H9 (cell line): ENCODE measurements at places on chromosomes 5 and 9.
A peak's percentile ranks its signal among the peaks of the same experiment; 100 is the strongest.

DNA sequence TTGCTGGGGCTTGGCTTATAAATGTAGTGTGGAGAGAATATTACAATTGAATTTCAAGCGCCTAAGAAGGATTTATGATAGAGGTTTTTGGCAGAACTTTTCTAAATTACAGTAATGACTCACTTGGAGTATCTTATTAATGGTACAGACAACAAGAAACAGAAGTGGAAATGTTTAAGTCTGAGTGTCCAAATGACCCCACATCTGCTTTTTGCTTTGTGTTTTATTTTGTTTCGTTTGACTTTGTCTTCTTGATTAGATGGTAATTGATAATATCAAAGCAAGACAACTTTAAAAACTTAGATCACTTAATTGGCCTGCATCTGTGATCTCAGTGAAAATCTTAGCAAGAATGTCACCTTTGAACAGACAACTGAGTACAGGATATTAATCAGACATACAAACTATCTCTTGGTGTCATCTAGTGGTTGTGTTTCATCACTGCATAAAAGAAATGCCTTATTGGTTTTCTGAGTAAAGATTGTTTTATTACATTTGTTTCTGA lies 577.4 kb downstream of the ISL1 start:
- H3K4me1 ChIP-seq = no peaks in the 10 kb centered on the region
- H3K36me3 ChIP-seq = no peaks in the 10 kb centered on the region
- no peak overlapping the region for H3K27ac ChIP-seq
- H3K27me3 ChIP-seq = no peaks in the 10 kb centered on the region
- no peak for DNase-seq
- H3K4me3 ChIP-seq = no peak overlapping the region

DNA sequence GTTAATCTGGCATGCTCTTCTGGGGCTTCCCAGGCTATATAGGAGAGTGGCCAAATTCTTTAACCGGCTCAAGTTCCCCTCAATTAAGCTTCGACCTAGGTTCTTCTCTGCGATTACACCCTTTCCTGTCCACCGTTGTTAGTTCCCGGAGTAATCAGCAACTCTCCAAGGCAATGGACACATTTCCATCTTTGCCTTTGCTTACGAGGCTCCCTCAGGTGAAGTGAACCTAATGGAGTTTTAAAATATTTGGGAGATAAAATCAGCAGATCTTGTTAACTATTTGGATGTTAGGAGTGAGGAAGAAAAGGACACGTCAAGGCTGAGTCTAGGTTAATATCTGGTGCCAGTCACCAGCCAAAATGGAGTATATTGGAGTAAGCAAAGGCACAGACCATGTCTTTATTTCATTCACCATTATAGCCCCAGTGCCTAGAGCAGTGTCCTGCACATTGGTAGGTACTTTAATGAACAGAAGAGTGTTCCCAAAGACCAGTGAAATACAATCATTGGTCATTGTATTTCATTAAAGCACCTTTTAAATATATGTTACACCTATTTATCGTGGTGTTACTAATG lies 515 bp downstream of the UTP15 start:
- H3K4me1 ChIP-seq = no peaks in the 10 kb centered on the region
- H3K4me3 ChIP-seq = peak overlapping the region; percentile 95

- no peak for DNase-seq
- no peak overlapping the region for H3K27ac ChIP-seq
- H3K27me3 ChIP-seq = no peaks in the 10 kb centered on the region
- H3K4me1 ChIP-seq = no peaks in the 10 kb centered on the region
These were observed 75.9 kb upstream of the ADAMTSL1 start for GRCh38 chr9:18398038-18398437.

- H3K27ac ChIP-seq = no peak overlapping the region
- no peak for DNase-seq
- H3K4me1 ChIP-seq = no peaks in the 10 kb centered on the region
- H3K4me3 ChIP-seq = no peak overlapping the region
These were observed 7.8 kb upstream of the IL12B start for GRCh38 chr5:159338118-159338517.

GRCh38 chr5:143248391-143248790 lies 155.1 kb downstream of the NR3C1 start:
- H3K36me3 ChIP-seq = no peaks in the 10 kb centered on the region
- DNase-seq = no peak
- no peak overlapping the region for H3K4me3 ChIP-seq

GRCh38 chr9:37565661-37566618 lies 10.2 kb downstream of the FBXO10 start:
- H3K27ac ChIP-seq = no peak overlapping the region
- H3K27me3 ChIP-seq = no peaks in the 10 kb centered on the region
- peaks cover 29% of the 10 kb centered on the region for H3K36me3 ChIP-seq
- no peak overlapping the region for H3K4me3 ChIP-seq

DNA sequence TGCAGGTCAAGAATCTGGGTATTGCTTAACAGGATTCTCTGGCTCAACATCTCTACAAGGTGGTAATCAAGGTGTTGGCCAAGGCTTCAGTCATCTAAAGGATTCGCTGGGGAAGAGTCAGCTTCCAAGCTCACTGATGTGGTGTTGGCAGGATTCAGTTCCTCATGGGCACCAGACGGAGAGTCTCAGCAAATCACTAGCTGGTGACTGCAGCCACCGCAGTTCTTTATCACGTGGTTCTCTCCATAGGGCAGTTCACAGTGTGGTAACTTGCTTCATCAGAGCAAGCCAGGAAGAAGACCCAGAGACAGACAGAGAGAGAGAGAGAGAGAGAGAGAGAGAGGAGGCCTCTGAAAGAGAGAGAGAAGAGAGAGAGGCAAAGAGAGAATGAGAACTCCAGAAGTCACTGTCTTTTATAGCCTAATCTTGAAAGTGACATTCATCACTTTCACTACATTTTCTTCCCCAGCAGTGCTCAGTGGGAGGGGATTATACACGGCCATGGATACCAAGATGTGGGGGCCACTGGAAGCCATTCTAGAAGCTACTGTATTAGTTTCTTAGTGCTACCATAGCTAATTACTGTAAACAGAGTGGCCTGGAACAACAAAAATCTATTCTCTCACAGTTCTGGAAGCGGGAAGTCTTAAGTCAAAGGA lies 109.2 kb upstream of the SMIM23 start:
- DNase-seq = no peak
- H3K4me3 ChIP-seq = no peak overlapping the region
- H3K27me3 ChIP-seq = no peaks in the 10 kb centered on the region
- no peaks in the 10 kb centered on the region for H3K4me1 ChIP-seq

DNA sequence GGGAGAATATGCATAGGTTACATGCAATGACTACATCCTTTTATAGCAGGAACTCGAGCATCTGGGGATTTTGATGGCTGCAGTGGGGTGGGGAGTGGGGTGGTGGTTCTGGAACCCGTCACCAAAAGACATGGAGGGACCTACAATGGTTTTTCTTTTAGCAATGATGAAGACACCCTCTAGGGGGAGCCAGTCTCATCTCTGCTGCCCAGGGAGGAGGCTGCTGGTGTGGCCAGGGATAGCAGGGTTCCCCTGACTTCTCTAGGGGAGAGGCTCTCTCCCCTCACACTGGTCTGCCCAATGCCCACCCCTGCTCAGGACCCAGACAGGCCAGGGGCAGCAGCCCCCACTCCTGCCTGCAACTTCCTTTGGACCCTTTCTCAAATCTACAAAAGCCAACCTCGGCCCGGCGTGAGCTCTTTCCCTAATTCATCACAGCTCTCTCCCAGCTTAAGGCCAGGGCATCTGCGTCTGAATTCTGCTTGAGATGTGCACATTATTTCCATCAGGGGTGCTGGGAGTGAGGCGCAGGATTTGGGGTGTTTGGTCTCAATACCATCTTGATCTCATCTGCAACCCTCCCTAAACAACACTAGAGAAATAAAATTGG lies 73.6 kb upstream of the RETREG1 start:
- H3K36me3 ChIP-seq = peaks cover 51% of the 10 kb centered on the region; the same call in 2 of the 3 replicates
- no peak overlapping the region for H3K4me3 ChIP-seq
- no peak overlapping the region for H3K27ac ChIP-seq
- peak; percentile 68 for DNase-seq
- no peaks in the 10 kb centered on the region for H3K4me1 ChIP-seq

DNA sequence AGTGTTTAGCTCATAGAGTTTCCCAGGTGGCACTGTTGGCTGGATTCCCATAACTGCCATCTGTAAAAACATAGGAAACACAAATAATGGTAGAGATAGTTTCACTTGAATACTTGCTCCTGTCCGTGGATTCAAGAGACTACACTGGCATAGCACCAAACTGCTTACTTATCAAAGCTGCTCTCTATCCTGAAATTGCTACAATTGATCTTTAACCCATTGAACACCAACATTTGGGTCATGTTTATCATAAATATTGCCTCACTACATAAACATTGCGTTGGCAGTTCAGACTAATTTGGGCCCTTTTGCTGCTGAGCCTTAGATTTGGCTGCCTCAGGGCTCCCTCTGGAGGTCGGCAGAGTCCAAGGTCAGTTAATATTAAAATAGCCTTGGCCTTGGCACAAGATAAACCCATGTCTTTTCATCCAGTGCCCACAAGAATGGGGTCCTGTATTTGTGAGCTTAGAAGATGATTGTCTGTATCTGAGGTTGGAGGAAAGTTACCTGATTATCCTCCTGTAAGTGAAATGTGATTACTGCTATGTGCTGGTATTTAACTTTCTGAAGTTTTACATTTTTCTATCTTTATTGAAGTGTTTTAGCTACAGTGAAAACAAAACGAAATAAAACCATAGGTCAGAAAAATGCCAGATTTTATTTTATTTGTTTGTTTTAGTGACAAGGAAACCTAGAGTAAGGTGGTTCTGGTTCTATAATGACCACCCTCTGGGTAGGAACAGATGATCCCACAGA lies 4.0 kb upstream of the RANBP3L start:
- no peaks in the 10 kb centered on the region for H3K4me1 ChIP-seq
- no peaks in the 10 kb centered on the region for H3K27me3 ChIP-seq
- peak; percentile 45 for DNase-seq
- H3K36me3 ChIP-seq = no peaks in the 10 kb centered on the region
- no peak overlapping the region for H3K27ac ChIP-seq

DNA sequence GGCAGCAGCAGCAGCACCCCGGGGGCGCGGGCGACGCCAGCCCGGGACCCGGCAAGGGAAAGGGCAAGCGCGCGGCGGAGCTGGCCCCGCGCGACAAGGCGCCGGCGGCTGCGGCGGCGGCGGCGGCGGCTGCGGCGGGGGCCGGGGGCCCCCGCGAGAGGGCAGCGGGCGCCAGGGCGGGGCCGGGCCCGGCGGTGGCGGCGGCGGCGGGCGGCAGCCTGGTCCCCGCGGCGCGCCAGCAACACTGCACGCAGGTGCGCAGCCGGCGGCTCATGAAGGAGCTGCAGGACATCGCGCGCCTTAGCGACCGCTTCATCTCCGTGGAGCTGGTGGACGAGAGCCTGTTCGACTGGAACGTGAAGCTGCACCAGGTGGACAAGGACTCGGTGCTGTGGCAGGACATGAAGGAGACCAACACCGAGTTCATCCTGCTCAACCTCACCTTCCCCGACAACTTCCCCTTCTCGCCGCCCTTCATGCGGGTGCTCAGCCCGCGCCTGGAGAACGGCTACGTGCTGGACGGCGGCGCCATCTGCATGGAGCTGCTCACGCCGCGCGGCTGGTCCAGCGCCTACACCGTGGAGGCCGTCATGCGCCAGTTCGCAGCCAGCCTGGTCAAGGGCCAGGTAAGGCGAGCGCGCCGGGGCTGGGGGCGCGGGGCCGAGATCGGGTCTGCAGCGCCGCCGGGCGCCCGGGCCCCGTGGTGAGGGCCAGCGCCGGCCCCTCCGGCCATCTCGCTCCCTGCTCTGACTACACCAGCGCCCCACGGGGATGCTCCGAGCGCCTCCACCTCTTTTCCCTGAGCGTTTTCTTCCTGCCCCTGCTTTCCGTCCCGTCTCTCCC lies at the start of gene UBE2QL1:
UBE2QL1 (plus strand) TSS at position 238 of the 843 bp plus-strand sequence; CDS start at position 273, 35 bp downstream.
- H3K27ac ChIP-seq = no peak within 1 kb of the TSS
- peaks cover 37% of the 10 kb centered on the region for H3K27me3 ChIP-seq
- peak within 1 kb of the TSS; percentile 86 for H3K4me3 ChIP-seq

- H3K27ac ChIP-seq = no peak overlapping the region
- H3K4me1 ChIP-seq = no peaks in the 10 kb centered on the region; the same call in 1 of the 2 replicates
- no peaks in the 10 kb centered on the region for H3K27me3 ChIP-seq
- no peak for DNase-seq
- peak overlapping the region; percentile 88 for H3K4me3 ChIP-seq
These were observed 975 bp downstream of the TPRN start for GRCh38 chr9:137199411-137200121.
